ENCODE measurements at places on chromosomes 12 and 14.

GRCh38 chr14:68798621-68799020, 5.8 kb upstream of the ZFP36L1 start:
- H3K4me1 ChIP-seq, result peaks cover 4% of the 10 kb centered on the region
- H3K27ac ChIP-seq, result no peak overlapping the region
- no peaks in the 10 kb centered on the region for H3K27me3 ChIP-seq
- no peak for DNase-seq

DNA sequence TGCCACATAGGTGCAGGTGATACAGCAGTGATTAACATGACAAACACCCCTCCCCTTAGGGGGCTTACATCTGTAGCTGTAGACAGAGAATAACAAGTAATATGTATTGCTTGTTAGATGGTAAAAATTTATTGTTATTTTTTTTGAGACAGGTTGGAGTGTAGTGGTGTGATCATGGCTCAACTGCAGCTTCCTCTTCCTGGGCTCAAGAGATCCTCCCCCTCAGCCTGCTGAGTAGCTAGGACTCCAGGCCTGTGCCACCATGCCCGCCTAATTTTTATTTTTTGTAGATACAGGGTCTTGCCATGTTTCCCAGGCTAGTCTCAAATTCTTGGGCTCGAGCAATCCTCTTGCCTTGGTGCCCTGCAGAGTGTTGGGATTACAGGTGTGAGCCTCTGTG, 19.8 kb downstream of the DIP2B start:
- H3K36me3 ChIP-seq, result peaks cover 8% of the 10 kb centered on the region
- peaks cover 5% of the 10 kb centered on the region for H3K4me1 ChIP-seq
- DNase-seq, result no peak
- no peak overlapping the region for H3K4me3 ChIP-seq
- no peaks in the 10 kb centered on the region for H3K27me3 ChIP-seq
- H3K27ac ChIP-seq, result no peak overlapping the region

GRCh38 chr14:36827861-36828260, 166.2 kb downstream of the PAX9 start:
- H3K36me3 ChIP-seq, result no peaks in the 10 kb centered on the region
- H3K27ac ChIP-seq, result no peak overlapping the region
- no peak overlapping the region for H3K4me3 ChIP-seq
- no peaks in the 10 kb centered on the region for H3K27me3 ChIP-seq
- no peaks in the 10 kb centered on the region for H3K4me1 ChIP-seq

GRCh38 chr14:98594156-98594555, 677.8 kb downstream of the BCL11B start:
- H3K27ac ChIP-seq, result no peak overlapping the region
- H3K4me3 ChIP-seq, result no peak overlapping the region
- peaks cover 14% of the 10 kb centered on the region for H3K4me1 ChIP-seq
- no peak for DNase-seq
- H3K27me3 ChIP-seq, result no peaks in the 10 kb centered on the region

- no peak overlapping the region for H3K27ac ChIP-seq
- H3K27me3 ChIP-seq, result no peaks in the 10 kb centered on the region
- H3K4me1 ChIP-seq, result peaks cover 7% of the 10 kb centered on the region
Measured at GRCh38 chr14:74638966-74639365, 26.9 kb upstream of the LTBP2 start.

DNA sequence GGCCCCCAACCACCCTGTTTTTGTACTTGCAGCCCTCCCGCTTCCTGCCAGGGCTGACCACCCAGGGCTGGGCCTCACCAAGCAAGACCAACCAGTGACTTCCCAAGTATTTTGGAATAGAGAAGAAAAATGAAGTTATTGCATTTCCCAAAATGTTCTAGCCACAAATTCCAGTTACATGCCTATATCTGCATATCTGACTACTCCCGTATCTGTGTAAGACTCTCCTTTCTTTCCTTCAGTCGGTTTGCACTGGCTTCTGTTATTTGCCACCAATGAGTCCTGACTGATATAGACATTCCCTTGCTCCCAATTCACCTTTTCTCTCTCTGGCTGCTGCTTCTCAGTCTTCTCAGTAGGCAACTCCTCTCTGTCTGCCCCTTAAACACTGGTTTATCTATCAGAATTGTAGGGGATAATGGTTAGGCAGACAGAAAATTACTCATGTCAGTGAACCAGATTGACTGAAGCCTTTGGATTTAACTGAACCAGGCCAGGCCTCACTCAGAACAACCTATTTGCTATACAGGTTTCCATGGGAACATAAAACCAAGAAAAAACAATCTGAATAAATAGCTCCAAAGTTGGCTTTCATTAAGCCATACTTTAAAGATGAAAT, 85.3 kb downstream of the SPTSSA start:
- H3K27me3 ChIP-seq, result peaks cover 9% of the 10 kb centered on the region
- H3K4me1 ChIP-seq, result no peaks in the 10 kb centered on the region
- H3K27ac ChIP-seq, result no peak overlapping the region

GRCh38 chr14:98154254-98154653, 1117.7 kb downstream of the BCL11B start:
- H3K27me3 ChIP-seq, result no peaks in the 10 kb centered on the region
- H3K36me3 ChIP-seq, result no peaks in the 10 kb centered on the region
- DNase-seq, result no peak
- H3K4me3 ChIP-seq, result no peak overlapping the region
- H3K27ac ChIP-seq, result no peak overlapping the region
- H3K4me1 ChIP-seq, result peaks cover 2% of the 10 kb centered on the region

GRCh38 chr14:31968107-31968810, 108.8 kb upstream of the ARHGAP5 start:
- H3K4me1 ChIP-seq, result no peaks in the 10 kb centered on the region
- no peak overlapping the region for H3K27ac ChIP-seq
- DNase-seq, result no peak
- H3K4me3 ChIP-seq, result no peak overlapping the region
- H3K36me3 ChIP-seq, result no peaks in the 10 kb centered on the region

GRCh38 chr14:100803226-100803625, 22.7 kb upstream of the MEG3 start:
- H3K27ac ChIP-seq, result no peak overlapping the region
- H3K27me3 ChIP-seq, result no peaks in the 10 kb centered on the region
- H3K4me3 ChIP-seq, result no peak overlapping the region
- H3K36me3 ChIP-seq, result no peaks in the 10 kb centered on the region

GRCh38 chr12:62604871-62605270, 138.2 kb downstream of the MON2 start:
- no peaks in the 10 kb centered on the region for H3K27me3 ChIP-seq
- H3K4me3 ChIP-seq, result peak overlapping the region; percentile 70
- H3K36me3 ChIP-seq, result no peaks in the 10 kb centered on the region
- H3K4me1 ChIP-seq, result peaks cover 9% of the 10 kb centered on the region

DNA sequence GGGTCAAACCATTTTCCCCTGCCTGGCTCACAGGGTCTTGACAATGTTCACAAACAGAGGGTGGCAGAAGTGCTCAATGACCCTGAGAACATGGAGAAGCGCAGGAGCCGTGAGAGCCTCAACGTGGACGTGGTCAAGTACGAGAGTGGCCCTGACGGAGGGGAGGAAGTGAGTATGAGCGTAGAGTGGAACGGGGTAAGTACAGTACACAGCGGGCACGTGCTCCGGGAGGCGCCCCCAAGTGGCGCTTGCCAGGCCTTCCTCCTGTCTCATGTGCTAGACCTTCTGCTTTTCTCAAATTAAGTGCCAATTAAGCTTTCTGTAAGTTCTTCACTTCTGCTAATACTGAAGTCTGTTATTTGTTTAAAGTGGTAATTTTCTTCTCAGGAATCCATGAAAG, 35.9 kb downstream of the XRCC3 start:
- no peak overlapping the region for H3K27ac ChIP-seq
- H3K36me3 ChIP-seq, result peaks cover 99% of the 10 kb centered on the region
- no peaks in the 10 kb centered on the region for H3K27me3 ChIP-seq
- H3K4me1 ChIP-seq, result no peaks in the 10 kb centered on the region

DNA sequence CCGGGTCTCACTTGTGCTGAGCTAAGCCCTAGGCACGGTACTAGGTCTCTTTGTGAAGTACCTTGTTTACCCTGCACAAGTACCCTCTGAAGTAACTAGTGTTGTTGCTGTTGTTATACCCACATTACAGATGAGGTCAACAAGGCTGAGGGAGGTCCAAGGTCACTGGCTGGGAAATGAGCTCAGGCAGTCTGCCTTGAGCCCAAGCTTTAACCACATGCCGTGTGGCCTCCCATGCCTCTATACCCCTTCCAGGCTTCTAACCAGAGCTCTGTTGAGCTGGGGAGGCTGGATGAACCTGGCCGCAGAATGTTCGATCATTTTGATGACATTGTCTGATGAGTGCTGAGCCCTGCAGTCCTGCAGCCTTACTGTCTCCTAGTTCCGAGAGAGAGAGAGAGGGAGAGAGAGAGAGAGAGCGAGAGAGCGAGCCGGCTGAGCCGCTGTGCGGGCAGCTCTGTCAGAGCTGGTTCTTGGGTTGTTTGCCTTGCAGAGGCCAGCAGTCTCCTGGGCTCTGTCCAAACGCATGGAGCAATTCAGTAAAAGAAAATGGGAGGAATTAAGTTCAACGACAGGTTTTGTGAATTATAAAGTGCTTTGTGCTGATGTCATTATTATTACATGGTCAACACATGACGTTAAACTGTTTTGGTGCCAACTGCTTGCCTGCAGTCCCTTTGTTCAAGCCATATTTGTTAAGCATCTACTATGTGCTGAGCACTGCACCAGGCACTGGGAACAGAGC, 13.1 kb downstream of the JDP2 start:
- no peak overlapping the region for H3K4me3 ChIP-seq
- H3K36me3 ChIP-seq, result peaks cover 8% of the 10 kb centered on the region
- H3K27me3 ChIP-seq, result no peaks in the 10 kb centered on the region
- no peak for DNase-seq
- H3K27ac ChIP-seq, result no peak overlapping the region
